ENCODE measurements at places on chromosomes 12 and 14.

DNA sequence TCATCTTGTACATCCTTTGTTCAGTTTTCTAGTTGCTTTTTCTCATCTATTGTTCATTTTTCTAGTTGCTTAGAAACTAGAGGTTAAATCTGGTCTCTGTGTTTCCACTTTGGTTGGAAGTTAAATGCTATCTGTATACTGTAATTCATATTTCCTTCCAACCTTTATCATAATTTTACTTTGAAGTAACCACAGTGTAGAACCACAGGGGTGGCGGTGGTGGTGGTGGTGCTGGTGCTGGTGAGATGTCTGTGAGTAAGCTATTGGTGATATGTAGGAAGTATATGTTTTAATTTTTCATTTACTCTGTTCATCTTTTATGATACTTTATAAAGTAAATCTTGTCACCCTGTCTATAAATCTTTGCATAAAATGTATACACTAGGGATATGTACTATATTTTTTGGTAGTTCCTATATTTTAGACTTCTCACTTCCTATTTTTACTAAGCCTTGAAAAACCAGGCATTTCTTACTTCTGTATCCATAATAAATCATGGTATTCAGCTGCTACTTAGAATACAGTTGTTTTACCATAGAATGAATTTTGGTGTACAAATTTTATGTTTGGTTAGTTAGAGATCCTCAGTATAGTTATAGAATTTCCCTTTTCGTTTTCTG is 31.9 kb downstream of the CCDC91 start:
- DNase-seq, result no peak

DNA sequence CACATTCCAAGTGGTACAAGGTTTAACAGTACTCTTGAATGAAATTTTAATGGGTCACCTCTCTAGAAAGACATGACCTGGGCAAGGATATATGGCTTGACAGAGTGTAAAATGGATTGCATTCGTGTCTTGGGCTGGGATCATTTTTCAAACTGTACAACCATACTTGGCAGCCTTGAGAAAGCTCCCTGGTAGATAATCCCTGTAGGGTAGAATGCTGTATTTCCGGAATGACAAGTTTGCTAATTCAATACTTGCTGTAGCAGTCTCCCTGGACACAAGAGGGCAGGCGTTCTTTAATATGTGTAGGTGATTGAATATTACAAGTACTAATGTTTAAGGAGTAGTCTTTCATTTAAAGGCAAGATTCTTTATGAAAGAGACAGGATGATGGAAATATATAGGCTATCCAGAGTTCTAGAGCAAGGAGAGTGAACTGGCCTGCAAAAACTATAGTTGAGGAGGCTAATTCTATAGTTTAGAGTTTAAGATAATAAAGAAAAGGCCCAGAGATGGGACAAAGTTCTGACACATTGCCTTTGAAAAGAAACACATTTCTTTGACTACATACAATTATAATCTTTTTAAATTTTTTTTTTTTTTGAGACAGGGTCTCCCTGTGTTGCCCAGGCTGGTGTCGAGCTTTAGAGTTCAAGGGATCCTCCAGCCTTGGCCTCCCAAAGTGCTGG is 53.4 kb downstream of the PLBD1 start:
- no peak for DNase-seq

GRCh38 chr14:72164420-72165228 is 232.4 kb downstream of the RGS6 start:
- no peak for DNase-seq

GRCh38 chr14:72549026-72549425 is 344.9 kb downstream of the DPF3 start:
- no peak for DNase-seq

DNA sequence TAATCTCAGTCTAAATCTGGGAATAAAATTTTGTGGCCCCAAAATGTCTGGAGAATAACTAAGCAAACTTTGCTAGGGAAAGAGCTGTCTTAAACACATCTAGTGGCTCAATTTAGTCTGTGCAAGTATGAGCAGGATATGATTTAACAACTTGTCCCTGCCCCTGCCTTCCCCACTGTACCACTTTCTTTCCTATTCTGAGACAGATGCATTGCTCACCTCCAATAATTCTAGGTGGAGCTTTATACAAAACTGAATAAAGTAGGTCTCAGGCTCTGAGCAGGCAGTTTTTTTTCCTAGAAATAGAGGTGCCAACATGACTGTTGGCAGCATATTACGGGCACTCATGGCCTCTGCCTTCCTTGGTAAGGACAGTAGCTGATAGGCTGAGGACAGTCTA is 412.1 kb downstream of the DAD1 start:
- DNase-seq, result no peak

DNA sequence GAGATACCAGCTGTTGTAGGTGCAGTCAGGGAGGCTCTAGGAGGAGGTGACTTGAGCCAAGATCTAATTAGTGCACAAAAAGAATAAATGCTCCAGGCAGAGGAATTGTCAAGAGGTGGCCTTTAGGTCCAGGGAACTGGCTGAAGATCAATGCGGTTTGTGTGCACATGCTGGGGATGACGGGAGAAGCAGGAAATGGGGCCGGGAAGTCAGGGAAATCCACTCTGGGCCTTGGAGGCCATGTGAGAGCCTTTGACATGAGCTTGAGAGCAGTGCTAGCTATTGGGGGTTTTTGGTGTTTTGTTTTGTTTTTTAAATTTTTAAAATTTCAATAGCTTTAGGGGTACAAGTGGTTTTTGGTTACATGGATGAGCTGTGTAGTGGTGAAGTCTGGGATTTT is 67.4 kb downstream of the MVK start:
- no peak for DNase-seq

DNA sequence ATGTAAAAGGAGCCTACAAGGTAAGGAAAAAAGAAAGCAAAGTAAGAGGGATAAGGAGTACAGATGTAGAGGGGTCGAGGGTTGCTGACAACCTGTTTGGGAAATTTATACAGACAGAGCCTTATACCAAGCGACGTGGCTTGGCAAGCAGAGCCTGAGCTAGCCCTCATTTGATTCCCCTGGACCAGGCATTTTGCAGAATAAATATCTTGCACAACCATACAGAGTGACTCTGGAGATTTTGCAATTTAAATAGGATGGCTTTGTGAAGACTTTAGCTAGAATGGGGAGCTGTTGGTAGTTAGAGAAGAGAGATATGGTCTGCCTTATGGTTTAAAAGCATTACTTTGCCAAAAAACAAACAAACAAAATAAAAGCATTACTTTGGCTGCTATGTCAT is 11.1 kb upstream of the ANO6 start:
- no peak for DNase-seq

DNA sequence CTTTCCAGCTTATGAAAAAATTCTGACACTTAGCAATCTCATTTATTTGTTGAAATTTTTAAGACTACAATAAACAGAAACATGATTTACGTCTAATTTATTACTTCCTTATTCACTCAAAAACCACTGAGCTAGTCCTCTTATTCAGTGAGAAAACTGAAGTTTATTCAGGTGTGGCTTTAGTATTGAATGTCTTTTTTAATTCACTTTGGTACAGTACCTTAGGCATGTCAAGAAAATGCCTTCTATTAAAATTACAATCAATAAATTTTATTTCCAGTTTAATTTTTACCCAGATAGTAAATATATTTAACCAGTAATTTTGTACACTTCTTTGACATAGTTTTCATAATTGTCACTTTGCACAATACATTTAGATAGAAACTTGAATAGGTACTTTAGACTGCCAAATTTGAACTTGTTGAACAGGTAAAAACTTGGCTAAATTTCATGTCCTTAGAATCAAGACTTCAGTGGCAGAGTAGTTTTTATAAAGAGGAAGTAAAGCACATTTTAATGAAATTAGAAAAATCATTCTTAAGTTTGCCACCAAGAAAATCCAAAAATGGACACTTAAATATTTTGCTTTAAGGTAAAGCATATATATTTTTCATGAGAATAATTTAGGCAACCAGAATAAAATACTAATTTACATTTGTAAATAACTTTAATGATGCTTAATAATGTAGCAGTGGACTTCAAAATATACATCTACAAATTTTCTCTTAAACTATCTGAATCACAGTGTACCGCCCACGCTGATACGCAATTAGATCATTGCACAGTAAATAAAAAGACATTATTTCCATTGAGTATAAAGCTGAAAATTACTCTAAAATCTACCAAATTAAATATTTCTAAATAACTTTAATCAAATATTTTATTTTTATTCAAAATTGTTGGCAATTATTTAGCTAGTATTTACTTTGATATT is 159.1 kb downstream of the RASSF9 start:
- DNase-seq, result no peak

DNA sequence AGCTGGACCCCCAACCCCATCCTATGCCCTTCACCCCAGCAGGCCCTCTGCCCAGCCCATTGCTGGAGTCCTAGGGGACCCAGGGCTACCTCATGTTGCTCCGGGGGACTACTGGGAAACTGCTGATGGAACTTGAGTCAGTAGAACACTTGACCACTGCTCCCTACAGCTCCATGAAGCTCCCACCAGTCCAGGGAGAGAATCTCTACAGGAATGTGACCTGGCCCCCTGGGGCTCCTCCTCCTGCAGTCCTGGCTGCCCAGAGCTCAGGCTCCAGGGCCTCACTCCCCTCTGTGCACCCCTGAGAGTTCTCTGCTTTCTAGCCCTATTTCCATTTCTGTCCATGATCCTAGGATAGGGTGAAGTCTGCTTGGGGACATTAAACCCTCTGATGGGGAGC is 10.8 kb upstream of the AQP2 start:
- DNase-seq, result no peak

DNA sequence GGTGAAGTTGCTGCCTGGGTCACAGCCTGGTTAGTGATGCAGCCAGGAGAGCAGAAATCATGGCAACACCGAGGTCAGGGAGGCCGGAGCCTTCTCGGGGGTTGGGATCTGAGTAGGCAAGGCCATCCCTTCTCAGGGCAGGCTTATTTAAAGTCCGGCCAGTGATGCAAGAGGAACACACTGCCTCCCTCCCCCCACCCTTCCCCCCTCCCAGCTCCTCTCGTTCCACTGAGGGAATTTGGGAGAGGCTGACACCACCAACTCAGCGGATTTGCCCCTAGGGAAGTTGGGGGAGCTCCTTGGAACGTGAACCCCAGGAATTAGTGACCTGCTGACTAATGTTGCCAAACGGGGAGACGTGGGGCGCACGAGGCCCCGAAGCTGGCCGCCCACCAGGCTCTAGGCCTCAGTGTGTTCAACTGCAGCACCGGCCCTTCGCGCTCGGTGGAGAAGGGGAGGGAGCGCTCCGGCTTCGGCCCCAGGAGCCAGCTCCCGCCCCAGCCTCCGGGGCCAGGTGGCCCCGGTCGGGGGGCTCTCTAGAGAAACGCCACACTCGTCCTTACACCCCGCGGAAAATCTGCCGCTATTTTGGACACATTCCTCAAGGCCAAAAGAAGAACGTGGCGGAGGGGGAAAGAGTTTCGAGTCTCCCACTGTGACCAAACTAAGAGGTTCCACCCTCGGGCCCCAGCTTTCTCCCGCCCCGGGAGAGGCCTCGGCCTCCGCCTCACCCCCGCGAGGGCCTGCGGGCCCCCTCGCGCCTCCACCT is 1.6 kb downstream of the CTDSP2 start:
- no peak for DNase-seq

DNA sequence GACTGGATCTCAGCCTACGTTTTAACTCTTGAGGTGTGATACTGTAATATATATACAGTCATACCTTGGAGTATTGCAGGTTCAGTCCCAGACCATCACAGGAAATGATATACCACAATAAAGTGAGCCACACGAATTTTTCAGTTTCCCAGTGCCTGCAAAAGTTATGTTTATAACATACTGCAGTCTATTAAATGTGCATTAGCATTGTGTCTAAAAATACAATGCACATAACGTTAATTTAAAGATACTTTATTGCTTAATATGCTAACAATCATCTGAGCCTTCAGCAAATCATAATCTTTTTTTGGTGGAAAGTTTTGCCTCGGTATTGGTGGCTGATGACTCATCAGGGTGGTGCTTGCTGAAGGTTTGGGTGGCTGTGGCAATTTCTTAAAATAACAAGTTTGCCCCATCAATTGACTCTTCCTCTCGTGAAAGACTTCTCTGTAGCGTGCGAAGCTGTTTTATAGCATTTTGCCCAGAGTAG is 18.9 kb downstream of the PYROXD1 start:
- no peak for DNase-seq

GRCh38 chr14:99563749-99564129 is 40.3 kb downstream of the CCDC85C start:
- DNase-seq, result no peak

- no peak for DNase-seq
Observed at GRCh38 chr12:110636516-110636915, 22.6 kb downstream of the TCTN1 start.

DNA sequence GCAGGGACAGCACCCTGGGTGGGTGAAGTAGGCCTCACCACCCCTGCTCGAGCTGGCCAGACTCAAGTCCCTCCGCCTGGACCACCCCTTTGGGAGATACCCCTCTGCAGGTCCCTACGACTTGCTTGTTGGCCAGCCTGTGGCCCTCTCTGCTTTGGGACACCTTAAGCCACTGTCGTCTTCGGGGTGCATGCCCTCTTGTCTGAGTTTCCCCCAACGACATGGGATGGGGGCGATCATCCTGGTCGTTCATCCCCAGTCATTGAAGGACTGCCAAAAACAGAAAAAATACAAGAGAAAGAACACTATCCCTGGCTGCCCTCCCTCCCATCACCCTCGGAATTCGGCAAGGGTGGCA is 151.1 kb downstream of the DPF3 start:
- DNase-seq, result no peak

DNA sequence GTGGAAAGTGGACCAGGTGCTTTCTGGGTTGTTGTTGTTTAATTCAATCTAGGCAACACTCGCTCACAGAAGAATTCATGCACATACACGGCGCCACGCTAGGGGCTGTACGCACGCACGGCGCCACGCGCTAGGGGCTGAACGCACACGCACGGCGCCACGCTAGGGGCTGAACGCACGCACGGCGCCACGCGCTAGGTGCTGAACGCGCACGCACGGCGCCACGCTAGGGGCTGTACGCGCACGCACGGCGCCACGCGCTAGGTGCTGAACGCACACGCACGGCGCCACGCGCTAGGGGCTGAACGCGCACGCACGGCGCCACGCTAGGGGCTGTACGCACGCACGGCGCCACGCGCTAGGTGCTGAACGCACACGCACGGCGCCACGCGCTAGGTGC is 54.3 kb downstream of the NINJ2 start:
- no peak for DNase-seq

DNA sequence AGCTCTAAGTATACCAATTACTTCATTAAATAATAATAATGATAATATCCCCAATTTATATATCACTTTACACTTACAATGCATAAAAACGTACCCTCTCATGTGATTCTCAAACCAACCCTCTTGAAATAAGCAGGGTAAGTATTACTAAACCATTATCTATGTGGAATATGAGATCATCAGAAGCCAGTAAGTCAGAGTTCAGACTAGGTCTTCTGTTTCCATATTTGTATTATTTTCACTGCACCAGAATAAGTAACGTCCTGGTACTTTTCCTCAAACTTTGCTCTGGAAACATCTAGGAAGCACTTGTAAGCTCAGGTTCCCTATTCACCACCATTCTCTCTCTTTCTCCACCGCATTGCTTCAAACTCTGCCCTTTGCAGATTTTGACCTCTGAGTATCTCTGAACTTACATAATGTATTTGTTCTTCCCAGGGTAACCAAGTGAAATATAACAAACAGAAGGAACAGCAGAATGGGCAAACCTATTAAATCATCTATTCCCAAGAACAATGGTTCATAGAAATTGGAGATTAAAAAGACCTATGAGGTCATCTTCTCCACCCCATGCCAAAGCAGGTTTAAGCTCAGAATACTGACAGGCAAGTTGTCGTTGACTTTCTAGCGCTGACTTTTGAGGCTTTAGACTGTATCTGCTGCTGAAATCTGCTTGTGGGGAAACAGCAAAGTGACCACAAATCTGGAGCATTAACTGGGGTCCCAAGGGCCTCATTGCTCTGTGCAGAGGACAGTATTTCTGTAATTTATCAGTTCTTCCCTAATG is 161.3 kb upstream of the FAR2 start:
- no peak for DNase-seq

GRCh38 chr14:50666772-50667683 is 1.1 kb downstream of the SAV1 start:
- DNase-seq, result peak; percentile 34
